Right ventricle myocardium superior (tissue), 1 donor: ENCODE measurements at places on chromosomes 2 and 18. TPM values are rescaled to one million over a fixed set of nuclear protein-coding genes. Genes with fewer than 3 reads are reported as not detected.

- DNase-seq: no peak
These were observed 10.8 kb upstream of the ALPP start for GRCh38 chr2:232367591-232368233.

DNA sequence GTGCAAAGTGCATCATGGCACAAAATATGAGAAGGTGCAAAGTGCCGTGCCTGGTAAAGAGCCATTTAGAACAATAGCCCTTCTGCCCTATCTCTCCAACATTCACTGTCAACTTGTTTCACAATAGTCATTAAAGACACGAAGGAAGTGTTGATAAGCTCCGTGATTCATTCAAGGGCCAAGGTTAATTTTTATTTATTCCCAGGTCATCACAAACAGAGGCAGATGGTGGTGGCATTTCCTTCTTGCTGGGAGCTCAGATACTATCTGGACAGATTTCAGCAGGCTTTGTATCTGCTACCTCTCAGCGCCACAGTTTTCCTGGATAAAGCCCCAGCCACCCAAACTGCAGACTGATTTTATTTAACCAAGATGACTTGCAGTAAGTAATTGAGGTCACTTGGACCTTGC lies 309.3 kb downstream of the ZNF521 start:
- no peak for DNase-seq

DNA sequence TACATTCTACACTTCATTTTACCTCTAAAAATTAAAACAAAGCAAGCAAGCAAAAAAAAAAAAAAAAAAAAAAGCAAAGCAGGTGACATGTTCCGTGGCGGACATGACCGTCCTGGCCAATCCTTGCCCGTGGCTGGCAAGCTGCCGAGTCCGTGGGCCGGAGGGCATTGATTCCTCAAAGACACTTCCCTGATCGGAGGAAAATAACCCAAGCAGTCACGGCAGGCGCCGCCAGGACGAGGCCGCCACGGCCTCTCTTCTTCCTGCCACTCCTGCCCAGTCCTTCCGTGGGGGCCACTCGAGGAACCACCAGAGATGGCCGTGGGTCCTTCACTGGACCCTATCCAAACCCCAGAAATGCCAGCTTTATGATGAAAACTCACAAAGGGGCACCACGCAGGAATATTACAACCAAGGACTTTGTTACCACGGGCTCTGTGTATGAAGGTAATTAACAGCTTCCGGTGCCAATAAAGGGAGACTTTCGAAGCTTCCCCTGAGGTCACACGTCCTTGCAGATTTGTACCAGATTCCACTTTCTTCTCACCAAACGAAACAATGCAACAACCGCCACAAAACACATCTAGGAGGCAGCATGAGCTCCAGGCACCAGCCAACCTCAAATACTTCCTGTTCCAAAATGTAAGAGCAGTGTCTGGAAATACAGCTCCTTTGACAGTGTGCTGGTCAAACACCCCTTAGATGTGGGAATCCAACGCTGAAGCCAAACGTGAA lies 170.3 kb downstream of the HDAC4 start:
- peak; percentile 75 for DNase-seq

DNA sequence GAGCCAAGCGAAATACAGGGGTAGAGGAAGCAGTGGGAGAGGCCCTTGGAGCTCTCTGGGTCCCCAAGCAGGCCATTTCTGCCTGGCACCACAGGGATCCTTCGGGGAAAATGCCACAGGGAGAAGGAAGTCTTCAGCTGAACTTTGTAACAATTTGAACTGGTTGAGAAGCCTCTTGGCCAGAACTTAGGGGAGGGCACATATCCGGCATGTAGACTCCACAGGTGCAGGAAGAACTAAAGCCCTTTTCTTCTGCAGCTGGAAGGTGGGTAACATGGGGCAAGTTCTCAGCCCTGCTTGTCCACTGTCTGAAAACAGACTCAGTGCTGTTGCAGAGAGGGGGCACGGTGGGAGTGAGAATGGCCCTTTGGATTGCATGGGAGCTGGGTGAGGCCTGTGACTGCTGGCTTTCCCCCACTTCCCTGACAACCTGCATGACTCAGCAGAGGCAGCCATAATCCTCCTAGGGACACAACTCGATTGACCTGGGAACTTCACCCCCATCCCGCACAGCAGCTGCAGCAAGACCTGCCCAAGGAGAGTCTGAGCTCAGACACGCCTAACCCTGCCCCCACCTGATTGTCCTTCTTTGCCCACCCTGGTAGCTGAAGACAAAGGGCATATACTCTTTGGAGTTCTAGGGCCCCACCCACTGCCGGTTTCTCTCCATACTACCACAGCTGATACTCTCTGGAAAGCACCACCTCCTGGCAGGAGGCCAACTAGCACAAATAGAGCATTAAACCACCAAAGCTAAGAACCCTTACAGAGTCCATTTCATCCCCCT lies 101.6 kb upstream of the FAM136A start:
- DNase-seq: no peak

The IL1RN gene
- 0.51 TPM for total RNA-seq

DNA sequence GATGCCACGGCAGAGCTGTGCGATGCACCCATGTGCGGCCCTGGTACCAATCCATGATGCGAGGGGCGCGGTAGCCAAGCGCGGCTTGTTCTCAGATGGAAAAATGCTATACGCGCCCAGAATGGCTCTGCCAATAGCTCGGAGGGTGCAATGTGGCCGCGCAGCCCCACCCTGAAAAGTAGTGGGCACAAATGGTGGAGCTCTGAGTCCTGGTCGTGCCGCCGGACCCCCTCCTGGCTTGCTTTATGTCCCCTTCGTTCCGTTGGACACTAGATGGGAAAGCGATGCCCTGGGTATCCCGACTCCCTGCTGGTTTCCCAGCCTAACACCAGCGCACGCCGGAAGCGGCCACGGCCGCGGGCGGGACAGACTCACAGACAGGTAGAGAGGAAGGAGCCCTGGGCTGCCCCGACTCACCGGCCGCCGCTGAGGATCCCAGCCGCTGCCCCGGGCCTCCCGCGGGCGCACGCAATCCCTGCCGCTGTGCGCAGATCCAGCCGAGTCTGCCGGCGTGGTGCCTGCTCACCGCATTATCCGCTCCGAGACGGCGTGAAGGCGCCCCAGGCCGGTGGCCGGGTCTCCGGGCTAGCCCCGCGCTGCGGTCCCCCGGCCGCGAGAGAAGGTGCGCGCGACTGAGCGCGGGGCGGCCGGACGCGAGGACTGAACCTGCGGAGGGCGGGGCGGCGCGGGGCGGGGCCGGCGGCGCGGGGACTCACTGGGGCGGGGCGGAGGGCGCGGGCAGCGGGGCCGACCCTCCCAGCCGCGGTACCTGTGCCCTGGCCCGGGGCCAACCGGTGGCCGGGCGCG lies at the start of gene CDC42EP3:
Gene CDC42EP3, minus strand, starts transcription at position 634 of the 807 bp plus-strand sequence. CDS start 25,055 bp downstream, outside the sequence.
- peak; percentile 81 for DNase-seq

DNA sequence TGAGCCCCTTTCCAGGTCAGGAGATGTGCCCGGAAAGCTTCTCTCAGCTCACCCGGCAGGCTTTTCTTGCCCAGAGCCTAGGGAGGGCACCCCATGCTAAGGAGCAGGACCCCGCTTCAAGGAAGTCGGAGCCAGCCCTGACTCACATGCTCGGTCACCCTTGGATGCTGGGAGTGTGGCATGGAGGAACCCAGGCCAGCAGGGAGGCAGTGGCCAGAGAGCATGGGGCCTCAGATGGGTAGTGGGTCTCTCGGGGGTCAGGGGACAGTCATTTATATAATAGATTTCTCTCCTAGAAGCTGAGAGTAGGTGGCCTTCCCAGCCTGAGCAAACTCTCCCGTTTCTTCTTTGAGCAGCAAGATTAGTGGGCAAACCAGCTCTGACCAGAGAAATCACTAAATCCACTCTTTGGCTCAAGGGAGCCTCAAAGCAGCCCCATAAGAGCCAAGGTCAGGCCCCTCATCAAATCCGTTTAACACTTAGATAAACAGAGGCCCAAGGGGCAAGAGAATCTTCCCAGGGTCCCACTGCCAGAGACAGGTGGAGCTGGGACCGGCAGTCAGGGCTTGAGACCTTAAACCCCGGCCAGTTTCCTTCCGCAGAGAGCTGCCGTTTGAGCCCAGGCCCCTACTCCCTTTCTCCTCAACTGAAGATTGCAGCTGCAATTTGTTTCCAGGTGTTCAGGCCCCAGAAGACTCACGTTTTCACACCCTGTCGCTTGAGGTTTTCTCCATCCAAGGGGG lies 113.1 kb downstream of the CYP26B1 start:
- DNase-seq: no peak

GRCh38 chr2:102637358-102637757 lies 18.0 kb downstream of the SLC9A2 start:
- DNase-seq: no peak

- no peak for DNase-seq
These were observed 177.7 kb downstream of the DIS3L2 start for GRCh38 chr2:232139171-232139594.

GRCh38 chr18:48219037-48219809 lies 190.0 kb downstream of the ZBTB7C start:
- no peak for DNase-seq

- DNase-seq: no peak
These were observed 402.6 kb upstream of the MEIS1 start for GRCh38 chr2:66032226-66032775.

GRCh38 chr18:47163241-47163640 lies 12.9 kb downstream of the IER3IP1 start:
- DNase-seq: no peak

DNA sequence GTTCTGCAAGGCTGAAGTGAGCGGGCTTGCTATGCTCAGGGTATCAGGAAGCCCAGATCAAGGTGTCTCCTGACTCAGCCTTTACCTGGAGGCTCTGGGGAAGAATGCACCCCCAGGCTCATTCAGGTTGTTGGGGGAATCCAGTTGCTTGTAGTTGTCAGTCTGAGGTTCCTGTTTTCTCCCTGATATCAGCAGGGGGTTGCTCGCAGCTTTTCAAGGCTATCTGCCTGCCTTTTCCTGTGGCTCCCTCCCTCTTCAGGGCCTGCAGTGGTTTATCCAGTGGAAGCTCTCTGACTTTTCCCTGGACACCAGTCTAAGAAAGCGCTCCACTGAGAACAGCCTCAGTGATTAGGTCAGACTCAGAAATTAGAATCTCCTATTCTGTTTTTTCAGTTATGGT lies 116.6 kb downstream of the PTPRM start:
- no peak for DNase-seq

DNA sequence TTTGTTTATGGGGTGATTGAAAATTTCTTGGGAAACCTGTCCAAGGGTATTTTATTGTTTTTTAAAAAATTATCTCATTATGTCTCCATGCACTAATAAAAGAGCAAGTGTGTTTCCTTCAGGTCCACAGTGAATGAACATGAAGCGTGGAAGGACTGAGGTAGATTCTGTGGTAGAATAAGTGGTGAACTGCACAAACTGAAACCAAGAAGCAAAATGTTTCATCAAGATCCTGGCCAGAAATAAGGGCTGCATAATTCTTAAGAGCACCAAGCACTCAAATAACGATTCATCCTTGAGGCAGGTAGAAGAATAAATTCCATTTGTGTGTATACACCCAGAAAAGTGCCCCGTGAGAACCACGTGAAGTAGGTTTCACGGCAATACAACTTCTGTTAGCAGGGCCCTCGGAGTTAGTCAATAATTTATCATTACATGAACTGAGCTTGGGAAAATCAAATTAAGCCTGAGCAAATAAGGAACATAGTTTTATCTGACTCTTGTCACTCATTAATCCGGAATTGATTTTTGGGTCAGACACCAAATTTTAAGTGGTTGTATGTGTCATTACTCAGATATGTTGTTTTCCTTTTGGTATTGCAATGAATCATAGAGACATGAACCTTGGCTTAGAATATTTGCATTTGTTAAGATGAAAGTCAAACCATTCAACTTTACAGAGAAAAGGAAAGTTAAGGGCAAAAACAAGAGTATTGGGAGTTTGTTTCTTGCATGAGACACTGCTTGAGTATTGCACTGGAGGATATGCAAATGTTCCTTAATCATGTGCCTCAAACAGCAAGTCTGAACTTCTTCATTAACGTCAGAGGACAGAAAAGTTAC lies 472.6 kb upstream of the NETO1 start:
- no peak for DNase-seq

DNA sequence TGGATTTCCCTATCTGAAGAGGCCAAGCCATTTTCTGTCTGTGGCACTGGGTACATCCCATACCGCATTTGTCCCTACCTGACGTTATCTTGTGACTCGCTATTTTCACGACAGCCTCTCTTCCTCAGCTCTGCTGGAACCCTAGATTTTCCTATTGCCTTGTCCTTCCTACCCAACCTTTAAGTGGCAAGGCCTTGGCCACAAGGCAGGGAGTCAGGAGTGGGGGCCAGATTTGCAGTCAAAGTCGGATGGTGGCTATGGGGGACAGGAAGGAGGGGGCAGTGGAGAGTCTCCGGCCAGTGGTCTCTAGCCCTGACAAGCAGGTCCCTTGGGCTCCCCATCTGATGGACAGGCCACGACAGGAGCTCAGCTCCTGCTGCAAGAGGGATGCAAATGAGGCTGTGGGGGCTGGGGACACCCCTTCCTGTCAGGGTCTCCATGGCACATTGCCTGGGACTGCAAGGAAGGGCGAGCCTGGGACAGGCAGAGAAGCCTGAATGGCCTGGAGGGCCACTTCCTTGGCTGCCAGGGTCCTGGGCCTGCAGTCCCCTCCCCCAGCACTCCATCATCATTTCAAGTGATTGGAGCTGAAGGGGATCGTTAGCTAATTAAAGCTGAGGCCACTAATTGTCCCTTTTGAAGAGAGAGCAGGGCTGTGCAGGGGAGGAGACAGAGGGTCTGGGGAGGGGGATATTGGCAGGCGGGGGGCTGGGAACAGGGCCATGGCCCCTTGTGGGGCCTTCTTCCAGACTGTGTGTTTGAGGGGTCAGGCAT lies 6.3 kb upstream of the ECEL1 start:
- peak; percentile 26 for DNase-seq

DNA sequence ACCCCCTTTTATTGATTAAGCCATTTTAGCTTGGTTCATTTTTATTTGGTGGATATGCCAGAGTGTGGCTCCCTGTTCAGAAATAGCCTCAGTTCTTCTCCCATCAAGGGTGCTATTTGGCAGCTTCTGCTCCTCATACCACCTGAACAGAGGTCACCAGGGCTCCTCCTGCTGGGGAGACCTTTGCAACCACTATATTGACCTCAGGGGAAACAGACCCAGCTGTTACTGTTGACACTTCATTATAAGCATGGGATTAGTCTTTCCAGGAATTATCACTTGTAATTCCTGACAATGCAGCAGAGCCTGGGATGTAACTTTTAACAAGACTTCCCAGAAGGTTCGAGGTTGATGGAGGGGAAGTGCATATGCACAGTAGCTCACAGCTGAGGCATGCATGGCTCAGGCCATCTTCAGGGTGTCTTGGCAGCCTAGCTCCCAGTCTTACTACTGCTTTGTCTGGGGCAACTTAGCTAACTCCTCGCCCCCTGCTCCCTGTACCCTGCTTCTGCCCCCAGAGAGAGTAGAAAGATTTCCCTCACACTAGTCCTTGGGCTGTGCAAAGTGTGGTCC lies 239.4 kb upstream of the SPRED2 start:
- no peak for DNase-seq

GRCh38 chr2:30561349-30561748 lies 114.3 kb downstream of the LCLAT1 start:
- DNase-seq: no peak

The LTBP1 gene
- 79.9 TPM for total RNA-seq

The CDK15 gene
- 0.43 TPM for total RNA-seq

GRCh38 chr2:215614296-215614695 lies 178.4 kb upstream of the FN1 start:
- DNase-seq: no peak

- DNase-seq: peak; percentile 80
These were observed 598 bp upstream of the WBP1 start for GRCh38 chr2:74457549-74458131.
